ENCODE measurements at places on chromosomes 11 and 22.

DNA sequence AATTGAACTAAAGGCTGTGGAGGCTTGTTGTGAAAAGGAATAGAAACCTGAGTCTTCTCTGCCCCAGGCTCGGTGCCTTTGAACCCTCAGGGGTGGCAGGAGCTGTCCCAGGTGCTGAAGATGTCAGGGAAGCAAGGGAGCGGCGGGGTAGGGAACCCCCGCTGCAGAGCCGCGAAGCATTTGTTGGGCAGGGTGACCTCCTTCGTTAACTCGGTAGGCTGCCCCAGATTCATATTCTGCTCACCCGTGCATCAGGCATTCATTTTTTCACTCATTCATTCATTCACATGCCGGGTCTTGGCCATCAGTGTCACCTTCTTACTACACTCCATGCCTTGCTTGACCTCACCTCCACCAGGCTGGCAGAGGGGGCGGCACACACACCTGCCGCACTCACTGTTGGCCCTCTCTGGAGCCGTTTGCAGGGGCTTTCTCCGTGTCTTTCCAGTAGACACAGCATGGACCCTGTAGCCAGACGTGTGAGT is 618.9 kb downstream of the BRD1 start:
- no peak for DNase-seq

- no peak for DNase-seq
These were observed 107.4 kb downstream of the SERGEF start for GRCh38 chr11:17905477-17905876.

GRCh38 chr22:32684148-32684821 is 117.2 kb upstream of the TIMP3 start:
- DNase-seq, result no peak

DNA sequence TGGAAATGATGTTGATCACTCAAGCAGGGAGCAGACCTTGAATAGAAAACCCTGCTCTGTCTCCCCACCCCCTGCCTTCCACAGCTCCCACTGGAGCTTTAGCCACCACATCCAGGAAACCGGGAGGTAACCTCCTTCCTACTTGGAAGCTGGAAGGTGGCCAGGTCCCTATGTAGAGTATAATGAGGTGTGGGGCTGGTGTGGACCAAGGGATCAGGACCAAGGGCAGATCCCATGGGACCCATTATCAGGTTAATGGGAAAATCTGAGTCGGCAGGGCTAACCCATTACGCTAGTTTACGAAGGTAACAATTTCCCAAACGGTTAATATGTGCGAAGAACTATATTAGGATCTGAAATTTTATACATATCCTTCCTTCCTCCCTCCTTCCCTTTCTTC is 321.9 kb downstream of the MIAT start:
- DNase-seq, result no peak

- no peak for DNase-seq
These were observed 5.5 kb downstream of the C11orf24 start for GRCh38 chr11:68266121-68266891.

DNA sequence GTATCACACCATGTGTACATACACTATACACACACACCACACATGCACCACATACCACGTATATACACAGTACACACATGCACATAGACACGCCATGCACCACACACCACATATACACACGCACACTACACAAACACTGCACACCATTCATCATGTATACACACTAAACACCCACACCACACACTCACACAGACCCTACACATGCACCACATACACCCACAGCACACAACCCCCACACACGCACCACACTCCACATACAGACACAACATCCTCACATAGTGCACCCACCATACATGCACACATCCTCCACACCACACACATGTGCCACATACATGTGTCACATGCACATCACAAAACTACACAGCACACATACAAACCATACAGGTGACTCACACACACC is 397.1 kb downstream of the TBC1D22A start:
- no peak for DNase-seq

DNA sequence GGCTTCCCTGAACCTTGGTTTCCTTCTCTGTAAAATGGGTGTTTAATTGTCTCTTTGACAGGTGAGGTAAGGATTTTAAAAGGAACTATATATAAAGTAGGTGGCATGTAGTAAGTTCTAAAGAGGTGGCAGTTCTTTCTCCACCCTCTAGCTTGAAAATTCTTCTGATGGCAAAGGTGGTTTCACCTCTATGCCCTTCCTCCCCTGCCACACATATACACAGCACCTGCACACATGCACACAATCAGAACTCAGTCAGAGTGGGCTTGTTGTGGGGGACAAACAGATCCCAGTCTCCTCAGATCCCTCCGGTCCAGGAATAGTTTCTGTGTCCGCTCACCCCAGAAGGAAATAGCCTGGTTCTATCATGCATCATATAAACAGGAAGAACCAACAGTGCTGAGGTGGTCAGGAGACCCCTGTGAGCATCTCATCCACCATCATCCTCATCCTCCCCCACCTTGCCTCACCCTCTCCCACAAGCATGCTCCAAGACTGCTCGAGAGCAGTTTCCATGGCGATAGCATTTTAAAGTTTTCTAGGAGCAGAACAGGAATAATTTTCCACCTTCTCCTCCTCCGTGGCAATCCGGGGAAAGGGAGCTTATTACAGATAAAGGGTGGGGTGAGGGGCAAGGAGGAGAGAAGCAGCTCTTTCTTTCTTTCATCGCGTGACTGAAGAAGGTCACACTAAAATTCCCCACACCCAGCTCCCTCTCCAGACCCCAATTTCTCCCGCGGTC is 123.6 kb downstream of the CHST1 start:
- DNase-seq, result no peak

DNA sequence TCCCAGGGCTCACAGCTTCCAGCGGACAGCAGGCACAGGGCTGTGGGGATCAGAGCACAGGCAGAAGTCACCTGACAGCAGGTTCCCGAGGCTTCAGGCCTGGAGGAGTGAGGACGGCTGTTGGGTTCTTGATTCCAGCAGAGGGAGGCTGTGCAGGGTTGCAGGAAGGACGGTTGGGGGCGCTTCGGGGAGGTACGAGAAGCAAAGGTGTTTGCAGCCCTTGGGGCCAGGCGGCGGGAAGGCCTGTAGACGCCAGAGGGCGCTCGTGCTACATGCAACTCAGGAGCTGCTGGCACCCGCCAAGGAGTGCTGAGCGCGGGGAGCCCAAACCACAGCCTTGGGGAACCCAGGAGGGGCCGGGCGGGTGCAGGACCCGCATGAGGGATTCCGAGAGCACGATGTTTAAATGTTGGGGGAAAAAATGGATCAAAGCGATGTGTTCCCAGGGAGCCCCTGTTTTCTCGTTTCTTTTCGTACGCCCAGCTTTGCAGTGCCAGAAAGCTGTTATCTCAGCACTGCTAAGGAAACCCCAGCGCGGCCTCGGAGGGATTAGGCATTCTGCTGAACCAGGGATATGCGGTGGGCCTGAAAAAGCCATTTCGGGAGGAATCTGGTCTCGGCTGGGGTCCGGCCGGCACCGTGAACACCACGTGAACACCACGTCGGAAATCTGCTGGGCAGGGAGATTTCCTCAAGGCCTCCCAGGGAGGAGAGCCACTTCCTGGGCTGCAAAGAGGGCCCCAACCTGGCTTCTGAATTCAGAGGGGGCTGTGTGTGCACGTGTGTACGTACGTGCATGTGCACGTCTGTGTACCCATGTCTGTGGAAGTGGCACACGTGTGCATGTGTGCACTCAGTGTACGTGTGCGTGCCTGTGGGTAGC is 88.1 kb downstream of the KCNQ1 start:
- DNase-seq, result peak; percentile 68

- no peak for DNase-seq
These were observed 686.9 kb downstream of the FAM181B start for GRCh38 chr11:82046778-82047177.

GRCh38 chr11:102767800-102768199 is 12.6 kb downstream of the MMP10 start:
- no peak for DNase-seq

GRCh38 chr11:117969160-117969991 is 16.8 kb upstream of the IL10RA start:
- DNase-seq, result no peak

- DNase-seq, result no peak
These were observed 62.4 kb downstream of the PARVG start for GRCh38 chr22:44242946-44243724.

DNA sequence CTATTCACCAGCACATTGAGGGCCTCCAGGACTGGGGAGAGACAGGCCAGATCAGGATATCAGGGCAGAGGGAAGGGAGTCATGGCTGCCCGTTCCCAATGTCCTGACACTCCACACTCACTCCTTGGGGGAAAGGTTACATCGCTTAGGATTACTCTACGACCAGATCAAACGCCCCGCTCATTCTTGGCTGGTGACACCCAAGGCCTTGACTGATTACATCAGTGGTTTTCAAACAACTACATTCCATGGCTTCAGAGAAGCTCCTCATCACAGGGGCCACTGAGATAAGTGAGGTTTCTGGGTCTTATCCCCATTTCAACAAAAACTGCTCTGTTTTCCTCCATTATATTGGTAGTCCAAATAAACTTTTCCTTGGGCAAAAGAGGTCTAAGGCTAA is 15.0 kb downstream of the UBE2L6 start:
- no peak for DNase-seq

- no peak for DNase-seq
These were observed 30.9 kb upstream of the LRRC32 start for GRCh38 chr11:76701294-76702040.

DNA sequence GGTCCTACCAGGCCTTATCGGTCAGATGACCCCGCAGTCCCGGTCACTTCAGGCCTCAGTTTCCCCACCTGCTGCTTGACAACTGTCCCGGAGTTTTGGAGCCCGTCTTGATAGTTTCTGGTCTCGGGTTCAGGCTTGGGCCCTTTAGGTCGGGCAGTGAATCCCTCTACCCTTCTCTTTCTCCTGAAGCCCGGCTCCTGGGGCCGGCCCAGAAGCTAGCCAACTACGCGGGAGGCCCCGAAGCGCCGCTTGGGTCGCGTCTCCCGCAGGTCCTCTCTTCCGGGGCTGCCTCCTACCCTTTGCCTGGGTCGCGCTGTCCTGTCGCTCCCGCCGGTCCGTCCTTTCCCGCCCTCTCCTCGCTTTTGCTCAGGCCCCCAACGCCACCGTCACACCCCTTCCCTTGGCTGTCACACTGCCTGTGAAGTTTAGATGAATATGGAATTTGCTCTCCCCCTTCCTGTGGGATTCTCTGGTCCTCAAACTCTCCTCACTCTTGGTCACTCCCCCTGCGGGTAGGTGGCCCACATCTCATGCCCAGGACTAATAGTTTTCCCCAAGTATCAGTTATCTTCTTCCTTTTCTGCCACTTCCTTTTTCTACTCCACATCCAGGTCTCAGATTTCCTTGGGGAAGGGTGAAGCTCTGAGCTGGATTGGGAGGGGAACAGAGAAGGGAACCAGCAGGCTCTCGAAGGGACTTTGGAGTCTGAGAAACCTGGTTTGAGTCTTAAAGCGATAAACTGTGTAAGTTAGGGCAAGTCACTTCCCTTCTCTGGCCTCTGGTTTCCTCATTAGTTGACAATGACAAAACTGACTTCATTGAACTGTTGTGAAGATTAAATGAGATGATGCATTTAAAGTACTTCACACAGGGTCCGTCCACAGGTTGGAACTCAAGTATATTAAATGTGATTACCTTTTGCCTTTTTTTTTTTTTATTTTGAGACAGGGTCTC is 790 bp downstream of the RAB1B start:
- DNase-seq, result peak; percentile 31

DNA sequence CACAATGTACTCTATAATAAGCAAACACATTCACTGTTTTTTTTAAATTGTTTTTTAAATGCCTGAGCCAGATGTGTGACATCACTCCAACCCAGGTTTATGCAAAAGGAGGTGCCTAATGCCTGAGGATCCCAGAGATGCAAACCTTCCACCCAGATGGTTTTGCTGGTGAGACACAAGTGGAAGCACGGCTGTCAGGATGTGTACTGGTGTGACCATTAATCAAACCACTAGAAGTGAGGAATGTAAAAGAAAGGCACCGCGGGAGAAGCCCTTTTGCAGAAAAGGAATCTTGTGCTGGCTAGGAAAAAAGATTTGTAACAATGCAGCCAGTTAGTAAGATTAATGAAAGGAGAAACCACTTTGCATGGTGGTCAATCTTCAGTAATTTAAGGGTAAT is 407.4 kb downstream of the LARGE1 start:
- DNase-seq, result no peak

GRCh38 chr11:120326845-120327281 is 1.8 kb downstream of the TLCD5 start:
- no peak for DNase-seq

GRCh38 chr11:24478718-24479117 is 18.1 kb upstream of the LUZP2 start:
- DNase-seq, result no peak

DNA sequence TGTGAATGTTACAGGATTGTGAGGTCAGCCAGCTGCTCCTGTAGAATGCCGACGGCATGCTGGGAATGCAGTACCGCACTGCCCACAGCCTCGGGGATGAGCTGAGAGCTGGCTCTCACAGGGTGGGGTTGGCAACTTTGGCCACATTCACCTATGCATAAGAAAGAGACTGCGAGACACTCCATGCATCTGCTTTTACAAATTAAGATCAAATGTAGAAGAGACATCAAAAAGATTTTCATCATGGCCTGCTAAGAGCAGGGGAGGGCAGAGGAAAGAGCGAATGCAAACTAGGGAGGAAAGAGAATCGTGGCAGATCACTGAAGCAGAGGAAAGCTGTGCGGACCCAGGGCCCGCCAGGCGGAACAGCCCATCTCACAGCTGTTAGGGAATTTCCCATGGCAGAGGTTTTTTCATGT is 49.8 kb upstream of the SPATA19 start:
- no peak for DNase-seq

All from NCI-H2171 treated with DMSO at 0.1 percent for 48 hours (cell line).